HuH-7.5 (cell line): ENCODE measurements at places on chromosomes 13 and 19.
A peak's percentile ranks its signal among the peaks of the same experiment; 100 is the strongest.

GRCh38 chr13:36875431-36875830 is 44.6 kb downstream of the SMAD9 start:
- no peak for DNase-seq

GRCh38 chr13:41326661-41327060 is 15.6 kb downstream of the NAA16 start:
- no peak for DNase-seq

GRCh38 chr19:43755256-43755801 is 567 bp upstream of the SMG9 start:
- peak; percentile 74 for DNase-seq

GRCh38 chr13:108226184-108226583 is 8.0 kb downstream of the ABHD13 start:
- no peak for DNase-seq

DNA sequence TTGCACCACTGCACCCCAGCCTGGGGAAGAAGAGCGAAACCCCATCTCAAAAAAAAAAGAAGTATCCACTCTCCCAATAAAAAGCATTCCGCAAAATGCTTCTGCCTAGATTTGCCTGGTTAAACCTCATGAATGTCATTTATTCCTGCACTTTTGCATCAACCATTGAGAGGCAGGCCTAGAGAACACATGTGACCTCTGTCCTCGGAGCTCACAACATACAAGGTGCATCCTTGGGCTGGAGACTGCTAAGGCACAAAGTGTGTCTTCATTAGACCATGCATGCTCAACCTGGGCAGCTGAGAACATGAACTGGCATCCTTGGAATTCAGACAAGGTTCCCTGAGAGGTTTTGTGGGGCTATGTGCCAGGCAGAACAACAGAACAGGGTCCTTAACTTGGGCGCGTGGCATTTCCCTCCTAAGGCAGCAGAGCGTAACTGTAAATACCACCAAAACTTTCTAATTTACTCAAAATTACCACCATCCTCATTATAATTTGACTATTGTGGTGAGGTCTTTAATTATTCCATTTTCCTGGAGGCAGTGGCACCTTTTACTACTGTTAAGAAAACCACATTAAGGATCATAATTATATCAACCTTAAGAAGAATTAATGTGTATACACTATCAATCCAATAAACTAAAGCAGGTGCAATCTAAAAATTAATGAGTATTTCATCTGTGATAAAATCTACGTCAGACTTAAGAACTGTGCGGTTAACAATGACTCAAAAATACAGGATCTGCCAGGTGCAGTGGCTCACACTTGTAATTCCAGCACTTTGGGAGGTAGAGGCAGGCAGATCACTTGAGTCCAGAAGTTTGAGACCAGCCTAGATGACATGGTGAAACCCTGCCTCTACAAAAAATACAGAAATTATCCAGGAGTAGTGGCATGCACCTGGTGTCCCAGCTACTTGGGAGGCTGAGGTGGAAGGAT is 13.8 kb downstream of the RCBTB1 start:
- DNase-seq, result no peak

DNA sequence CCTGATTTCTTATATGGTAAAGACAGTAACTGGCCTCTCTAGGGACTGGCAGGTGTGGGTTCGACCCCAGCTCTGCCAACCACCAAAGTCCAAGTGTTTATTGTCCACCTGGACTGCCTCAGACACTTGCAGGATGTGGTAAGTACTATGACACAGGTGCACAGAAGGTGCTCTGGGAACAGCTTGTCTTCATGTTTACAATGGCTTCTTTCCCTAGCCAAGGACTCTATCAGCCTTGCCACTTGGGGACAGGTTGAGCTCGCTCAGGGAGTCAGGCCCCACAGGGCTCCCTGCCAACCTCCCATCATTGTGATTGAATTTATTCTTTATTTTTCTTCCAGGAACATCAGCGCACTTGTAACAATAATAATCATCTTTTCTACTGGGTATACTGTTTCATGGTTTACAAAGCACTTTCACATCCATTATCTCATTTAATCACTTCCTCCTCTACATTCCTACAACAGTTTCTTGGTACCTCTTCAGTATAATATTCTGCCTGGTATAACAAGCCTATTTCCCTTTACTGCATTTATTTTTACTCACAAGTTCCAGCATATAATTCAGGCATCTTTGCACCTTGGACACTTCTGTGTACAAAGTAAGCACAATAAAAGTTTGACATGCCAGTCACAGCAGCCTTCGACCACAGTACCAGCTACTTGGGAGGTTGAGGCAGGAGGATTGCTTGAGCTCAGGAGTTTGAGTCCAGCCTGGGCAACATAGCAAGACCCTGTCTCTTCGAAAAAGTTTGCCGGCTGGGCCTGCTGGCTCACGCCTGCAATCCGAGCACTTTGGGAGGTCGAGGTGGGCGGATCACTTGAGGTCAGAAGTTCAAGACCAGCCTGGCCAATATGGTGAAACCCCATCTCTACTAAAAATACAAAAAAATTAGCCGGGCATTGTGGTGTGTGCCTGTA is 24.2 kb upstream of the GATAD2A start:
- no peak for DNase-seq

DNA sequence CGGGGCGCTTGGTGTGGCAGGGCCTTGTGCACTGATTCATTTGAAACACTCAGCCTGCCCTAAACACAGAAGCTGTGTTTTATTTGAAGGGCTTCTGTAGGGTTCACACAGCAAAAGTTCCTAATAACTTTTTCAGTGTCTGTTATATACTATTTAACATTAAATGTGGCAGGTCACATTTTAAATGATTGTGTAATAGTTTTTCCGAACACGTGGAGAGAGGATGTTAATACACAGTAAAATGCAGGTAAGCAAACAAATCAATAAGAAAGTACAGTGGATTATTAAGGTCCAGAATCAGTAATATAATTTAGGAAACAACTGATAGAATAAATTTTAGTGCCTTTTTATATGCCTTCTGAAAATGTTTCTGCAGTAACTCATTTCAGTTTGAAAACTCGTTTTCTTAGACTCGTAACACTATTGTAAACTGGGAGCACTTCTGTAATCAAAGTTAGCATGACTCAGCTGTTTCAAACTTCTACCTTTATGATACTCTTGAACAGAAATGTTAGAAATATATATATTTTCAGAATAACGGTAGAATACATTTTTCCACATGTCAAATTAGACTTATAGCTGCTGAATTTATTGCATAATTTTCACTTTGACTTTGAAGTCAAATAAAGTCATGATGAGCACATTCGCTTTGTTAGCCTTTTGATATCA is 70.1 kb downstream of the GGACT start:
- DNase-seq, result no peak
